Stromal cell of bone marrow (primary cell): ENCODE measurements at places on chromosomes 3 and 15.

DNA sequence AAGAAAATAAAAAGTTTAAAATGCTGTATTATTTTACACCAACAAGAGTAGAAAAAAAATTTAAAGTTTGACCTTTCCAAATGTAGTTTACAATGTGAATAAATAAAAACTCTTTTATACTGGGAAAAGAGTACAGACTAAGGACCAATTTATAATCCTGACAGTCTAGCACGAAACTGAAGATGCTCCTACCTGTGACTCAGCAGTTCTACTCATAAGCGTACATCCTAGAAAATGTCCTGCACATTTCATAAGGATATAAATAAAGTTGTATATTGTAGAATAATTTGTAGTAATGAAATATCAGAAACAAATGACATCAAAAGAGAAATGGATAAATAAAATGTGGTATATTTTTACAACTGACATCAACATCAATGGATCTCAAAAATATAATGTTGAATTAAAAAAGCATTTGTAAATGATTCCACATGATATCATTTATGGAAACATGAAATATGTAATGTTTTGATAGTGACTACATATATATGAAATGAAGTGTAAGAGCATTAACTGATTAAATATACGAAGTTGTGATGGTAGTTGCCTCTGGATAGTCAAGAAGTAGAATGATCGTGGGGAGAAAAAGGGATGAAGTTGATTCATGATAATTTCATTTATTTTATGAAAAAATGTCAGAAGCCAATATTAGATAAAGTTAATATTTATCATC is 161.3 kb upstream of the CBLB start:
- DNase-seq, result no peak

DNA sequence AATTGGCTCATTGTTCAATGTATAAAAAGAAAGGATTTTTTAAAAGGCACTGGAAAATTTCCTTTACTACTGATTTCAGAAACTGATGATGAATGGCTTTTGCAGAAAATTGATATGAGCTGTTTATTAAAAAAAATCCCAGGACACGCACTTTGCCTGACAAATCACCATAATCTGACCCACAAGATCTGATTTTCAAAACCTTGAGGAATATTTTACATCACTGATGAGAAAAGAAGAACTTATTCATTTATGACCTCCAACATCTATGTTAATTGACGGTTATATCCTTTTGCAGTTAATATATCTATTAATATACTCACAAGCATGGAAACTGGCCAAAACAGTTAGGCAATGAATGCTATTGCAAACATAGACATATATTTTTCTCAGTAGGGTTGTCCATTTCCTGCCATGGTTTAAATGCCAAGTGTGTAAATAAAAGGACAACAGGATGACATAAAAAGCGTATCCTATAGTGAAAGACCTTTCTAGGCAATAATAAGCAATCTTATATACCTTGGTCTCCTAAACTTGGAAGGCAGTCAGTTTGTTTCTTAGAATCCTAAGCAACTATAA is 109.7 kb upstream of the SLC7A14 start:
- DNase-seq, result no peak

DNA sequence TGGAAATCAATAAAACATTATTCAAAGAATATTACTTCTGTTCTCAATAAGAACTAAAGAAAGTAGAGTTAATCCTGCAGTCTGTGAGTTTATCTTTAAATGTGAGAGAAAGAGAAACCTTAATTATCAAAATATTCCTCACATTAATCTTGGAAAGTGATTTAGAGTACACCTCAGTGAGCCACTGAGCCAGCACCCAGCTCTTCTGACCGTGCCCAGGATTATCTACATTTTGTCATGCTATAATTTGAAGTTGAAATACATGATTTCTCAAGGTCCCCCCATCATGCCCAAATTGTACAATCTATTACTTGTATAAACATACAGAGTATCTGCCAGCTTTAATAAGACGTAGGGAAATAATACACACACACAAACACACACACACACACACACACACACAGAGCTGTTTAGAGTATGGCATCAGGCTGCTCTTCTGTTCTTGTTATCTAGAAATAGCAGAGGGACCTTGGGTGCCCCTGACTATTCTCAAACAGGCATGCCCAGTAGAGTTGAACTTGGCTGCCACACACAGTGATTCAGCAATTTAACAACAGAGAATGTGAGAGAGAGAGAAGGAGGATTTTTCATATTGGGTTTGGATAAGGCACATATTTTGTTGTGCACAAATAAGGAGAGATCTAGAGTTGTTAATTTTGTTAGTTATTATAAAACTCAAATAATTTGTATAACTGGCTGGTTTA is 74.4 kb downstream of the P2RY1 start:
- DNase-seq, result peak; percentile 27

GRCh38 chr3:134941820-134942219 is 146.8 kb downstream of the EPHB1 start:
- no peak for DNase-seq

GRCh38 chr3:67858492-67858891 is 204.1 kb upstream of the SUCLG2 start:
- DNase-seq, result no peak

DNA sequence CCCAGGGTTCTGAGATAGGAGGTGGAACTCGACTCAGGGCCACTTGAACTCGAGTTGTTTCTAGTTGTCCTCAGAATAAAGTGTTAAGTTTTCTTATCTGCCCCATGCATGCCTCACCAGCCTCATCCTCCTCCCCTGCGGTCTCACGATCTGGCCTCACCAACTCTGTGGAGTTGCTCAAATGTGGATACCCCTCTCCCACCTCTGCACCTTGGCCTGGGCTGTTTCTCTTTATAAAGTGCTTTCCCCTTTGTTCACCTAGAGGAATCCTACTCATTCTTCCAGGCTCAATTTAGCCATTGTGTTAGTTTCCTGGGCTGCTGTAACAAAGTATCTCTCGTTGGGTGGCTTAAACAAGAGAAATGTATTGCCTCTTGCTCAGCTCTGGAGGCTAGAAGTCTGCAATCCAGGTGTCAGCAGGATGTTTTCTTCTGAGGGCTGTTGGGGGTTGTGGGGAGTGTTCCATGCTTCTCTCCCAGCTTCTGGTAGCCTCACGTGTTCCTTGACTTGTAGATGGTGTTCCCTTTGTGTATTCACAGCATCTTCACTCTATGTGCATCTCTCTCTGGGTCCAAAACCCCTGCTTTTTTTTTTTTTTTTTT is 100.7 kb downstream of the MEX3B start:
- no peak for DNase-seq

- DNase-seq, result no peak
Measured at GRCh38 chr3:155393316-155393715, 99.8 kb upstream of the STRIT1 start.

DNA sequence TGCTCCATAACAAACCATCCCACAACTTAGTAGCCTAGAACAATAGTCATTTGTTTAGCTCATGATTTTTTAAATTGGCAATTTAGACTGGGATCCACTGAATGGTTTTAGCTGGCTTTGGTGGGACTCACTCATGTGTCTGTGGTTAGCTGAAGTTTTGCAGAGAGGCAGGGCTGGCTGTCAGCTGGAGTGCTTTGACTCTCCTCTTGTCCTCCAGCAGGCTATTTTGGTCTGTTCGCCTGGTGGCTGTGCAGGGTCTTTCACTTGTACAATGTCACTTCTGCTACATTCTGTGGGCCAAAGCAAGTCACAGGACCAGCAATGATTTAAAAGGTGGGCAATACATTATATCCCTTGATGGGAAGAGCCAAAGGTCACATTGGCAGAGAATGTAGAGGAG is 1146.5 kb downstream of the ROBO2 start:
- DNase-seq, result no peak

GRCh38 chr3:9280451-9281219 is 31.2 kb upstream of the SRGAP3 start:
- DNase-seq, result peak; percentile 45

DNA sequence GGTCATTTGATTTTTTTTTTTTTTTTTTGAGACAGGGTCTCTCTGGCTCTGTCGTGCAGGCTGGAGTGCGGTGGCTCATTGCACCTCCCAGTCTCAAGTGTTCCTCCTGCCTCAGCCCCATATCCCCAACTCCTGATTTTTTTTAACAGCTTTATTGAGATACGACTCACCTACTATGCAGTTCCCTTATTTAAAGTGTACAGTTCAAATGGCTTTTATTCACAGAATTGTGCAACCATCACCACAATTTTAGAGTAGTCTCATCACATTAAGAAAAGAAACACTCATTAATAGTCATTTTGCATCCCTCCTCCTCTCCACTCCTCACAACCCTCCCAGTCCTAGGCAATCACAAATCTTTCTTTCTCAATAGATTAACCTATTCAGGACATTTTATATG is 1.9 kb upstream of the TRA2B start:
- DNase-seq, result no peak

DNA sequence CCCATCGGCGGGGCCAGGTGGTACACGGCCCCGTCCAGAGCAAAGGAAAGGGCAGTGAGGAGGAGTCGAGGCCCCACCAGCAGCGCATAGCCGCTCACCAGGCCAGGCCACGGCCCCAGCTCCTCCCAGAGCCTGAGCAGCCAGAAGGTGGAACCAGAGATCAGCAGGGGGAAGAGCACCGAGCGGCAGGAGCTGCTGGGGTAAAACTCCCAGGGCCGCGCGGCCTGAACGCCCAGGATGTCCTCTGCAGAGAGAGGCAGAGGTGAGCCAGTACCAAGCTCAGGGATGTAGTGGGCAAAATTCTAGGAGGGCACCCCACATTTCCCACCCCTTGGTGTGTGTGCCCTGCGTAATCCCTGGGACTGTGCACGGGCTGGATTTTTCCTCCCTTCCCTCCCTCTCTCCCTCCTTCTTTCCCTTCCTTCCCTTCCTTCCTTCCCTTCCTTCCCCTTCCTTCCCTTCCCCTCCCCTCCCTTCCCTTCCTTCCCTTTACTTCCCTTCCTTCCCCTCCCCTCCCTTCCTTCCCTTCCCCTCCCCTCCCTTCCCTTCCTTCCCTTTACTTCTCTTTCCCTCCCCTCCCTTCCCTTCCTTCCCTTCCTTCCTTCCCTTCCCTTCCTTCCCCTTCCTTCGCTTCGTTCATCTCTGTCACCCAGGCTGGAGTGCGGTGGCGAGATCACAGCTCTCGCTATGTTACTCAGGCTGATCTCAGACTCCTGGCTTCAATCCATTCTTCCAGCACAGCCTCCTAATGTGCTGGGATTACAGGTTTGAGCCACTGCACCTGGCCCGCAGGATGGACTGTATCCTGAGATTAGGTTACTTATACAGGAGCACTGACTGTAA is 6.3 kb upstream of the NCBP2 start:
- no peak for DNase-seq

- DNase-seq, result no peak
Measured at GRCh38 chr3:42216931-42217333, 49.1 kb downstream of the CCK start.

- DNase-seq, result no peak
Measured at GRCh38 chr15:68900027-68900426, 30.3 kb upstream of the SPESP1 start.

GRCh38 chr15:77599899-77600298 is 32.8 kb downstream of the LINGO1 start:
- no peak for DNase-seq

- no peak for DNase-seq
Measured at GRCh38 chr15:56358604-56359003, 6.6 kb upstream of the TEX9 start.

DNA sequence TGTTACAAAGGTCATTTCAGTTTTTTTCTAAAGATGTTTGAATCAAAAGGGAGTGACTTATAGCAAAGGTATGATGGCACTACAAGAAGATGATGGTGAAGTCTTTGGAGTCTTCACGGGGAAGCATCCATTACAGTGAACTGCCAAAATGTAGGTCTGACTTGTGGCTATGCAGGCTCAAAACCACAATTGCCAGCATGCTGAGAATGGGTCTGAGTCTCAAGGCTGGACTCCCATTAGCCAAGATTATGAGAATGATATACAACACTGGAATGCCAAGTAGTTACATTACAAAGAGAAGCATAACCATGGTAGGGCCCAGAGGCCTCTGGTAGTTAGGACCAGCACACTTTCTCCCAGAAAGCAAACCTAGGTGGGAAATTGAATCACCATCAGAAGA is 194.2 kb downstream of the MTHFS start:
- no peak for DNase-seq

GRCh38 chr15:44058126-44058525 is 136.9 kb downstream of the FRMD5 start:
- DNase-seq, result no peak

GRCh38 chr3:128498901-128499530 is 6.0 kb upstream of the GATA2 start:
- no peak for DNase-seq

DNA sequence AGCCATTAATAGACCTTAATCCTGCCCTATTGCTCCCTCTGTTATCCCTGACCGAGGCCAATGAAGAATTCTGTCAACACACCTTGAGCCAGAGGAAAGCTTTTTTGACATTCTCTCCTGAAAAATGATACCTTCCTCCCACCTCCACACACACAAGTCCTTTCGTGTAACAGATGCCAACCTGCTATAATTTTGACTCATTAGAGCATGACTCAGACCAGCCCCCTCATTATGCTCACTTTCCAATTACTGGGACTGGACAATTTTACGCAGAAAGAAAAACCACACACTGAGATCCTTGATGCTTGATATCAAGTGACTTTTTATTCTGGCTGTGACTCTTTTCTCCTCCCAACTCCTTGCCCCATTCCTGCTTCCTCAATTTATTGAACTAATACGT is 50.9 kb downstream of the LSAMP start:
- DNase-seq, result no peak

- no peak for DNase-seq
Measured at GRCh38 chr3:169980055-169980454, 13.4 kb downstream of the SEC62 start.

DNA sequence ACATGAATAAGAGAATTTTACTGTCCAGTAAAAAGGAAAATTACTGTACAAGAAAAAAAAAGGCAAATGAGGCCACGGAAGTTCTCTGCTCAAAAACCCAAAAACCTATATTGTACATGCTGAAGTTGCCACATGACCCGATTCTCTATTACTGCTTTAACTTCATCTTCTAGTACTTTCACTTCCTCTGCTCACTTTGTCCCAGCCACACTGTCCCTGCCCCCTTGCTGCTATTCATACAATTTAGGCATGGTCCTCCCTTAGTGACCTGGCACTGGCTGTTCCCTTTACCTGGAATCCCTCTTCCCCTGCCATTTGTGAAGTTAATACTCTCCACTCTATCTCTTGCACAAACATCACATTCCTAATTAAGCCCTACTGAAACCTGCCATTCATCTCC is 457.4 kb downstream of the MAGI1 start:
- no peak for DNase-seq

- no peak for DNase-seq
Measured at GRCh38 chr15:70669006-70669602, 94.3 kb downstream of the UACA start.

- no peak for DNase-seq
Measured at GRCh38 chr3:183822631-183823030, 2.7 kb downstream of the MAP6D1 start.

GRCh38 chr15:53397041-53397616 is 362.3 kb downstream of the WDR72 start:
- no peak for DNase-seq

- DNase-seq, result no peak
Measured at GRCh38 chr3:62502315-62503300, 129.3 kb upstream of the FEZF2 start.
